Right cardiac atrium (tissue), 5 donors: ENCODE measurements at places on chromosomes 2 and 18. TPM values are rescaled to one million over a fixed set of nuclear protein-coding genes. Genes with fewer than 3 reads are reported as not detected.

GRCh38 chr2:156339865-156340264 is 7.3 kb upstream of the NR4A2 start:
- DNase-seq: no peak

DNA sequence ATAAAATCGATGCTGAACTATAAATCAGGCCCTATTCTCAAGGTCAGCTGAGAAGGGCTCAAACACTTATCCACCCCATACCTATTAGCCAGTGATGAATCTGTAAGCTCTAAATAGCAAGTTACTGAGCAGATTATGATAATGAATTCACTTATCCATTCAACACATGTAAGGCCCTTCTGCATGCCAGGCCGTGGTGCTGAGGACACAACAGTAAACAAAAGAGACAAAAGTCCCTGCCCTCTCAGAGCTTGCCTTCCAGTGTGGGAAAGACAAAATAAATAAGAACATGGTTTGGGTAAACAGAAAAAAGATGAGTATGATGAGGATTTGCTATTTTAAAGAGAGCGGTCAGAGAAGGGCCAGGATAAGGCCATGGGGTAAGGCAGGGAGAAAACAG is 11.7 kb downstream of the TTC32 start:
- DNase-seq: no peak

The AP1S3 gene
- polyA plus RNA-seq: 0.18 TPM

DNA sequence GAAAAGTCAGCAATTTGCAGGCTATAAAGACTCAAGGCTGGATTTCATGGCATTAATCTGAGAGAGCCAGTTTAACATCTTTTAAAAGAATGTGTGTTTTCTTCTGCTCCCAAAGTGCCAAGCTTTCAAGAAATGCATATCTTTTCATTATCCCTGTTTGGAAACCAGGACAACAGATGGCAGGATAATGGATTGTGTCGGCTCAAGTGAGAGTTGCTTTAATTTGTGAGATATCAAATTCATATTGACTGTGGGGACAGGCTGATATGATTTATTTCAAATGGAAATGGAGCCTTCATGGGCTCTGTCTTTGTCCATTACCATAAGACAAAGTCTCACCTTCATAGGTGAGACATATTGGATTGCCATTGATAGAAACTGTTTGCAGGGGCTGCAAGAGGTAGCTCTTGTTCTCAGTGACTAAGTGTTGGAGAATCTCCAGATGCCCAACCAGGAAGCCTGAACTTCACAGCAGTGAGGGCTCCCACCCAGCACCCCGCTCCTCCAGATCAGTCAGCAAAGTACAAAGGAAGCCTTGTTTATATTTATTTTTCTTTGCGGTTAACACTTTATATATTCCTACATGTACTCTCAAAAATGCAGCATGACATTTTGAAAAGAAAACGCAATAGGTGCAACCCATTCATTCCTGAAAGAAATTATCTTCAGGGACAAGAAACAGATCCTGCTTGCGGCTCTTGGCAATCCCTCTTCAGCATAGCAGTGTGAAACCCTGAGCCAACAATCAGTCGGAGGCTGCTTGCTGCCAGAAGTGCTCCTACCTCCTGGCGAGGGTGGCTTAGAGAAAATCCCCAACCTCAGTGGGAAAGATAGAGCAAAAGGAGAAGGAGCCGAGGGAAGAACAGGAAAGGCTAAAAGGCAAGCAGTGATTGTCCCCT is 65.8 kb upstream of the ATL2 start:
- peak; percentile 30 for DNase-seq

- DNase-seq: no peak
Measured at GRCh38 chr2:221485503-221485870, 86.6 kb downstream of the EPHA4 start.

DNA sequence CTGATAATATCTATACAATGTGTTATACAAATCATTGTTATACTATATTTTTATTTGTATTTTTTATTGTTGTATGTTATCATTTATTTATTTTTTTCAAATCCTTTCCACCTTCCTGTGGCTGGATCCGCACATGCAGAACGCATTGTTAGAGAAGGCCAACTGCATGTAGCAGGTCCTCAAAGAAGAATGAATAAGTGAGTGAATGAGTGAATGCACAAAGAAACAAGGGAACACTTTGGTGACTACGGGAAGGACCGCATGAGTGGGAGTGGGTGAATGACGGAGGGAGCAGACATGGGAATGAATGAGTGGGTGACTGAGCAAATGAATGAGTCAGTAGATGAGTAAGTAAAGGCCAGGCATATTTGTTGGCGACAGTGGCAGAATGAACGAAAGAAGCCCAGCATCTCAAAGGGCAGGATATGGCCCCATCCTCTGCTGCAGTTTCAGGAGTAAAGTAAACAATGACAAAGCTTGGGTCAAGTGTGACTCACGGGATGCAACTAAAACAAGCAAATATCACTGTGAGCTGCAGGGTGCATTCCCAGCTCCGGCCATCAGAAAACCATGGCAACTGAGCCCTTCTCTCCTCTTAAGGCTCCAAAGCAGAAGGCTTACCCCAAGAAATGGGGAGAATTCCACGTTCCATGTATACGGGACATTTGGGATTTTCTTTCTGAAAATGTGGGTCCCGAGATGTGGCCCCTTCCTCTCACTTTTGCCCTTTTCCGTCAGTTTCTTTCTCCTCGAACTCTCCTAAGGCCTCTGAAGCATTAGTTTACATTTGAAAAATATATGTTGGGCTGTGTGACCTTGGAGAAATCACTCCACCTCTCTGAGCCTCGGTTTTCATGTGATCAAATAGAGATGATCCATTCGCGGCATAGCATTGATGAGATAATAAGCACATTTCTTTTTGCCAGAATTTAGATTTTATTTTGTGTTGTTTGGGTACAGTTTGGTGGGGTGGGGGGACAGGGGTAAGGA is 24.5 kb downstream of the KCNF1 start:
- no peak for DNase-seq

The SCYGR4 gene
- not detected for polyA plus RNA-seq

- DNase-seq: no peak
Measured at GRCh38 chr2:208565690-208566416, 159.3 kb downstream of the PTH2R start.

- peak; percentile 20 for DNase-seq
Measured at GRCh38 chr2:240454106-240454901, 18.8 kb downstream of the GPC1 start.

DNA sequence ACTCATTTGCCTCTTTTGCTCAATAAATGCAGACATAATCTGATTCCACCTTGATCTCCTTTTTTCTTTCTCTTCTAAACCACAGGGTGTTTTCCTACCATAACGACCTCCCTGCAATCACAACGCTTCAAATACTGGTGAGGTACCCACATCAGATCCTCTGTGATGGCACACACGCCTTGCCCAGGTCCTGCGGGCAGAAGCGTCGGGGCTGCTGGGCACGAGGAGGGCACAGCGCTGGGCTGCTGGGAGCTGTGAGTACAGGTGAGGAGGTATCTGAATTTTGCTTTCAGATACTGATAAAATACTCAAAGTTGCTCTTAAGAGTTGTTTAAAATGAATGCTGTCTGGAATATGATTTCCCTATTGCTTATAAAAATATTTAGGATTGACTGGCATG is 186.1 kb upstream of the PXDN start:
- no peak for DNase-seq

- DNase-seq: no peak
Measured at GRCh38 chr2:239380831-239381708, 19.8 kb downstream of the HDAC4 start.

DNA sequence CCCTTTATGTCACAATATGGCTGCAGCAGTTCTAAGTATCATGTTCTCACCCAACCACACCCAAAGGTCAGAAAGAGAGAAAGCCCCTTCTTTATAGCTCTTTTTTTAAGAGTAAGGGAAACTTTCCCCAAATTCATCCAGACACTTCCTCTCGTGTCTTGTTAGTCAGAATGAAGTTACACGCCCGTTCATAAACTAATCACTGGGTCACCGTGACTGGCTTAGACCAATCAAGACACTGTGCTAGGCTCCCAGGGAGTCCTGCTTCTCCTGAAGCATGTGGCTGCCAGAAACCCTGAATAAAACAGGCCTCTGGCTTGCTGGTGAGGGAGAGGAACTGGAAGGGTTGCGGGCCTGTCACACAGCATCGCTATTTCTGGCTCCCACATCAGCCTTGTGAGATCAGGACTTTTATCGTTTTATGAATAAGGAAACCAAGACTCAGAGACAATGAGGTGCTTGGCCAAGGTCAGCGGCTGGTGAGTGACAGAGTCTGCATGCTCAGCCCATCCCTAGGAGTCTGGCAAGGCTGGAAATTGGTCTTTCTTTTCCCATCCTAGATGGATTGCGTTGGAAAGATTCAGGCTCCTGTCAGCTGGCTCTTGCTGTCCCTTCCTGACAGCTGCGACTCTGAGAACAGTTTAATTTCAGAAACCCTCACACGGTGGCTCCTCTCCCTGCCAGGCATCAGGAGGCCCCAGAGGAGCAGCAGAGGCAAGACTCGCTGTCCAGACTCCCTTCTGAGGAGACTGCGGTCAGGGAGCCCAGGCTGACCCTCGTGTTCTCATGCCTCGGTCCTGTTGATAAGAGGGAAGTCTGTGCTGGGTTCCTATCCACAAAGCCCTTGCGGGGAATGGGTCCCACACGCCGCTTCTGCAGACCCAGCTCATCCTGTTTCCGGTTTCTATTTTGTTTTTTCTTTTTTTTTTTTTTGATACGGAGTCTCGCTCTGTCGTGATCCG is 104.5 kb upstream of the TAF1B start:
- peak; percentile 54 for DNase-seq

DNA sequence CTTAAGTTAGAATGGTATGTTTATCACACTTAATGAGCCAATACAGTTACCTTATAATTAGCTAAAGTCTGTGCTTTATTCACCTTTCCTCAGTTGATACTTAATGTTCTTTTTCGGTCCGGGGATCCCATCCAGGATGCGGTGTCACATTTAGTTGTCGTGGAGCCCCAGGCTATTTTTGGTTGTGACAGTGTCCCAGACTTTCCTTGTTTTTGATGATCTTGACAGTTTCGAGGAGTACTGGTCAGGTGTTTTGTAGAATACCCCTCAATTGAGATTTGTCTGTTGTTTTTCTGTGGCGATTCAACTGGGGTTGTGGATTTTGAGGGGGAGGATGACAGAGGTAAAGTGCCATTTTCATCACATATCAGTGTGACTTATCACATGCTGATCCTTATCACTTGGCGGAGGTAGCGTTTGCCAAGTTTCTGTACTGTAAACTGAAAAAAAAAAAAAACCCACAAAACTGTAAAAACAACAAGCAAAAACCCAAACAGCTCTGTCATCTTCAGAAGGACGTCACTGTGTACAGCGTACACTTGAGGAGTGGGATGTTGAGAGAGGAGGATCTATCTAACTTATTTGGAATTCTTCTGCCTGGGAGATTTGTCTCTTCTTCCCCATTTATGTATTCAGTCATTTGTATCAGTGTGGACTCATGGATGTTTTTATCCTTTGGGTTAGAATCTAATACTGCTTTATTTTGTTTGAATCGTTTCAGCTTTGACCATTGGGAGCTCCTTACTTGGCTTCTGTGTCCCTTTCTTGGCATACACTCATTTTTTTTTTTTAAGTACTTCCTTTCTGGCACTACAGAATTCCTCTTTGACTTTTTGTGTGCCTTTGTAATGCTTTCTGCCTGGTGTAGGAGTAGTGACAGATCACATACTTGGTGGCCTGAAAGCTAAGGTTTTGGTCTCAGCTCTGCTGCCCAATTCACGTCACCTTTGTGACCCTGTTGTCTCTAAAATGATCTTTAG is 68.1 kb downstream of the FMNL2 start:
- no peak for DNase-seq

The SPTBN1 gene
- 141 TPM for polyA plus RNA-seq

DNA sequence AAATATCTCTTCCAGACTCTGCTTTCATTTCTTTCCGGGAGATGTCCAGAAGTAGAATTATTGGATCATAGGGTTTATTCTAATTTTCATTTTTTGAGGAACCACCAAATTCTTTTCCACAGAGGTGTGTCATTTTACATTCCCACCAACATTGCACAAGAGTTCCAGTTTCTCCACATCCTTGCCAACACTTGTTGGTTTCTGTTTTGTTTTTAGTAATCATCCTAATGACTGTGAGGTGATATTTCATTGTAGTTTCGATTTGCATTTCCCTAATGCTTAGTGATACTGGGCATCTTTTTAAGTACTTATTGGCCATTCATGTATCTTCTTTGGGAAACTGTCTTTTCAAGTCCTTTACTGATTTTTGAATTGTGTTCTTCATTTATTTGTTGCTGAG is 513.1 kb downstream of the PARD3B start:
- DNase-seq: no peak

GRCh38 chr18:55570966-55571365 is 17.0 kb downstream of the TCF4 start:
- DNase-seq: no peak

DNA sequence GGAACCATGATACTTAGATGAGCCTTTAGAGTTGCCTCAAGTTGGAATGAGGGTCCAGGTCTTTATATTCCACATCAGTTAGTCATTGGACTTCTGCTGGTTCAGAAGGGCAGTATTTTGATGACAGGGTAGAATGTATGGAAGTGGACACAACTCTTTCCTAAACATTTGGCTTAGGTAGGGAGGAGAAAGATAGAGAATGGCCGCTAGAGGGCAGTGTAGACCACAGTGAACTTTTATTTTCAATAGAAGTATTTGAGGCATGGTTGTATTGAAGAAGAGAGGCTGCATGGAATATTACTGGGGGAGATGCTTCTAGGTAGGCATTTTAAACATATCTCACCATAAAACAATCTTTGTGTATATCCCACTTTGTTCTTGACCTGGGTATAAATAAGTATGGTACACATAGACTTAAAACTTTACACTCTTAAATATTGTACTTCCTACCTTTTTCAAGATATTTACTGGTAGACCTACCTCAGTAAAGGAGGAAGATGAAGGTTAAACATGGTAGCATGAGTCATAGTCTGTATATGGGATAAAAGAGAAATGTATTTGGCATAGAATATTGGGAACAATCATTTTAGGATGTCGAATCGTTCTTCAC is 497.6 kb upstream of the FAM98A start:
- no peak for DNase-seq

GRCh38 chr2:223735659-223736244 is 101.6 kb downstream of the AP1S3 start:
- DNase-seq: no peak

GRCh38 chr2:43169099-43169945 is 57.1 kb downstream of the ZFP36L2 start:
- DNase-seq: peak; percentile 56

The ALPI gene
- not detected for polyA plus RNA-seq

DNA sequence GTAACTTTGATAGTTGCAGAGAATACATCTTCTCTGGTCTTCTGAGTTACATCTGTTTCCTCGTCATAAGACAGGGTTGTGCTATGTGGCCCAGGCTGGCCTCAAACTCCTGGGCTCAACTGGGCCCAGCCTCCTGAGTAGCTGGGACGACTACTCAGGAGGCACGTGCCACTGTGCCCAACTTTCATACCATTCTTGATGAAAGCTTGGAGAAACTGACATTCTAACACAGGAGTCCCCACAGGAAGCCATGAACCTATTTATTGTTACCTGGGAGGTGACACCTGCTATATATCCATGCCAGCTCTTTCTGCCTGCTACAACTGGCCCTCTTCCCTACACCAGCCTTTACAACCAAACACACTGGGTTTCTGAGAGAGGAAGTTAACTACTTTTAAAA is 19.1 kb downstream of the EIF2AK3 start:
- DNase-seq: no peak

- DNase-seq: no peak
Measured at GRCh38 chr18:50422286-50422898, 47.5 kb downstream of the SKA1 start.

The MTHFD2 gene
- 8.7 TPM for polyA plus RNA-seq
